ENCODE measurements at places on chromosomes 12 and 14. TPM values are rescaled to one million over a fixed set of nuclear protein-coding genes. Genes with fewer than 3 reads are reported as not detected.
A peak's percentile ranks its signal among the peaks of the same experiment; 100 is the strongest.

DNA sequence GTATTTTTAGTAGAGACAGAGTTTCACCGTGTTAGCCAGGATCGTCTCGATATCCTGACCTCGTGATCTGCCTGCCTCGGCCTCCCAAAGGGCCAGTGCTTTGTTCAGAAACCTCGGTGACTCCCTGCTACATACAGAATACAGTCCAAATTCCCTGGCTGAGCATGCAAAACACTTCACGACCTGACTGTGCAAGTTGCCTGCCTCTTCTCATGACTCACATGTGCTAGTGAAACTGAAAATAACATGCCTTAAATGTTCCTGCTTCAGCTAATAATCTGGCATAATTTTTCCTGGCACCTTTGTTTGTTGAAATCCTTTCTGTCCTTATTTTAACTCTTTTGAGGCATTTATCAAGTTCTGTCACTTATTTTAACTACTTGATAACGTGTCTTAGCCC is 8.2 kb downstream of the DMAC2L start:
- no peak for DNase-seq

- DNase-seq = no peak
Observed at GRCh38 chr14:105689722-105690121, 163.3 kb downstream of the TMEM121 start.

DNA sequence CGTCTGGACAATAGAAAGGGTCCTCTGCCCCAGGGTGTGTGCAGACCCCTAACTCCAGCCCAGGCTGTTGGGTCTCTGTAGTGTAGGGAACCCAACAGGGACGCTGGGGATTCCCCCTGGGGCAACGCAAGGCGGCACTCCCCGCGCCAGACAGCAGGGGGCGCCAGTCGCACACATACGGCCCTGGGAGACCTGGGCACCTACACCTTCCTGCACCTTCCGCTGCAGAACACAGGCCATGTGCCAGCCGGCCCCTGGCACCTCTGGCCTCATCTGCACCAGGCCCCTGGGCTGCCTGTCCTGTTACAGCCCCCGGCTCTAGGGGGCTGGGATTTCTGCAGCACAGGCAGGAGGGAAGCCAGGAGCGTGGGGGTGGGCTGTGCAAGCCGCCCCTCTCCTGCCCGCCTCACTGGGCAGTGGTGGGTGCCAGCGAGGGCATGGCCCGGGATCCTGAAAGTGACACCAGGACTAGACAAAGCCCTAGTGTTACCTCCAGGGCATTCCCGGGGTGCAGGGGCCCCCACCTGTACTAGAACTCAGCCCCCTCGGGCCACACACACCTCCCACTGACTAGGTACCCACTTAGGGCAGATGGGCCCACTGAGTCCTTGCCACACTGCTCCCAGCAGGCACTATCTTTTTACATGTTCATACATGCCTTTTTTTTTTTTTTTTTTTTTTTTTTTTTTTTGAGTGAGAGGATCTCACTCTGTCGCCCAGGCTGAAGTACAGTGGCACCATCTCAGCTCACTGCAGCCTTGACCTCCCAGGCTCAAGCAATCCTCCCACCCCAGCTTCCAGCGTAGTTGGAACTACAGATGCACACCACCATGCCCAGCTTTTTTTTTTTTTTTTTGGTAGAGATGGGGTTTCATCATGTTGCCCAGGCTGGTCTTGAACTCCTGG is 37.5 kb downstream of the CCNK start:
- peak; percentile 23 for DNase-seq

- DNase-seq = no peak
Observed at GRCh38 chr14:104856157-104856868, 8.8 kb upstream of the CEP170B start.

DNA sequence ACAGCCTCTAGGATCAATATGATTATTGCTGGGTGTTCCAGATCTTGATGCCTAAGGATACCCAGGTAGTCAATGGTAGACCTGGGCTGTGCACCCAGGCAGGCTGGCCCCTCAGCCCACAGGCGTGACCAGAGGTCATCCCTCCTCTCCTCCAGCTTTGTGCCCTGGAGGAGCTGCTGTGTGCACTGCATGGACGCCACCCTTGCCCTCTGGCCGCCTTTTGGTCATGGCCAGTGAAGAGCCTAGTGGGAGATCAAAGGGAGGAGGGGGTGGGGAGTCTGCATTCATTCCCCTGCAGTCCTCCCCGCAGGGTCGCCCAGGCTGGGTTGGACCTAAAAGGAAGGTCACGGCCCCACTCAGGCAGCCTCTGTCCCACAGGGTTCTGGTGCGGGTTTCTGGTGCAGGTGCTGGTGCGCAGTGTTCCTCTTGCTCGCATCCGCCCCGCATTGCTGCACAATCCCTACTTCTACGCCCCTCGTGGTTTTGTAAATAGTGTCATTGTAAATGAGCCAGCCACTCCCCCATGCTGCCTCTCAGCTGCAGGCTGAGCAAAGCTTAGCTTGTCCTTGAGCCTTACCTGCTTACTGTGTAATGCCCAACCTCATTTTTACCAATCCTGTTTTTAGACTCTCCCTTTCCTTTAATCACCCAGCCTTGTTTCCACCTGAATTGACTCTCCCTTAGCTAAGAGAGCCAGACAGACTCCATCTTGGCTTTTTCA is 55.3 kb downstream of the PSMA6 start:
- DNase-seq = no peak

DNA sequence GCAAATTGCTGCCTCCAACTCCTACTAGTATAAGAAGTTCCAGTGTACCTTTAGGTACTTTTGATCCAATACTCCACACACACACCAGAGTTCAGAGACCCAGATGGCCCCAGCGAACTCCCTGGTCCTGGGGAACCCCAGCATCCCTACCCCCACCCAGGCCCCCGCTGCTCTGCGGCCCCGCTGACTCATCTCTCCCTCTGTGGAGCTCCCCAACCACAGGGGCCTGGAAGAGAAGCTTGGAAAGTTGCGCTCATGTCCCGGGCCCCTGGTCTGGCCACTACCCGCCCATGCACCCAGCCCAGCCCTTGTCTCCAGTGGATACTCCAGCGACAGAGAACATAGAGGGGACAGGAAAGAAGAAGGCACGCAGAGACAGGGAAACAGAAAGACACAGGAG is 4.2 kb upstream of the SP7 start:
- no peak for DNase-seq

Gene ZFHX2
- total RNA-seq = 3.6 TPM

Gene HCAR1
- total RNA-seq = not detected
